ENCODE measurements at places on chromosomes 11 and 22.

GRCh38 chr11:22677153-22677903, 10.9 kb downstream of the GAS2 start:
- no peak for DNase-seq

GRCh38 chr11:3046641-3047040, 10.6 kb downstream of the CARS1 start:
- no peak for DNase-seq

DNA sequence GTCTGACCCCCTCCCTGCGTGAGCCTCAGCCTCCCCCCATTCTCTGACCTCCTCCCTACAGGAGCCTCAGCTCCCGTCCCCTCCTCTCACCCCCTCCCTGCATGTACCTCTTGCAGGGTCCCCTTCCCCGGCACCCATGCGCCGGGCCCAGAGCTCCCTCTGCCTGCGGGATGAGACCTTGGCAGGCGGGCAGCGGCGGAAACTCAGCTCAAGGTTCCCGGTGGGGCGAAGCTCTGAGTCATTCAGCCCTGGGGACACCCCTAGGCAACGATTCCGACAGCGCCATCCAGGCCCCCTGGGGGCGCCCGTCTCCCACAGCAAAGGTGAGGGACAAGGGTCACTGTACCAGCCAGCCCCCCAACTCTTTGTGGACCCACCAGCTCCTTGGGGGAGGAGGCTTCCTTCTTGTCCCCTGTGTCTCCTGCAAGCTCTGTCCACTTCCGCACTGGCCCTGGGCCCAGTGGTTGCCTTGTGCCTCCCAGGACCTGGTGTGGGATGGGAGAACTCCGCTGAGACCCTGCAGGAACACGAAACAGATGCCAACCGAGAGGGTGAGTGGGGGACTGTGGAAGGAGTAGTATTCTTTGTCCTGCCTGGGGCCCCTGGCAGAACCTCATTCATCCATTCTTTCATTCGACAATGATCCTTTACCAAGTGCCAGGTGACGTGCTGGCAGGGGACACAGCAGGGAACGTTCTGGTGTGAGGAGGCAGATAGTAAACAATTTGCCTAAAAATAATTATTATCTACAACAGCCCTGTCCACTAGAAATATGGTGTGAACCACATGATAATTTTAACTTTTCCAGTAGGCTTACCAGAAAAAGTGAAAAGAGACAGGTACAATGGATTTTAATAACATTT, 3.7 kb upstream of the RPS6KA4 start:
- no peak for DNase-seq

DNA sequence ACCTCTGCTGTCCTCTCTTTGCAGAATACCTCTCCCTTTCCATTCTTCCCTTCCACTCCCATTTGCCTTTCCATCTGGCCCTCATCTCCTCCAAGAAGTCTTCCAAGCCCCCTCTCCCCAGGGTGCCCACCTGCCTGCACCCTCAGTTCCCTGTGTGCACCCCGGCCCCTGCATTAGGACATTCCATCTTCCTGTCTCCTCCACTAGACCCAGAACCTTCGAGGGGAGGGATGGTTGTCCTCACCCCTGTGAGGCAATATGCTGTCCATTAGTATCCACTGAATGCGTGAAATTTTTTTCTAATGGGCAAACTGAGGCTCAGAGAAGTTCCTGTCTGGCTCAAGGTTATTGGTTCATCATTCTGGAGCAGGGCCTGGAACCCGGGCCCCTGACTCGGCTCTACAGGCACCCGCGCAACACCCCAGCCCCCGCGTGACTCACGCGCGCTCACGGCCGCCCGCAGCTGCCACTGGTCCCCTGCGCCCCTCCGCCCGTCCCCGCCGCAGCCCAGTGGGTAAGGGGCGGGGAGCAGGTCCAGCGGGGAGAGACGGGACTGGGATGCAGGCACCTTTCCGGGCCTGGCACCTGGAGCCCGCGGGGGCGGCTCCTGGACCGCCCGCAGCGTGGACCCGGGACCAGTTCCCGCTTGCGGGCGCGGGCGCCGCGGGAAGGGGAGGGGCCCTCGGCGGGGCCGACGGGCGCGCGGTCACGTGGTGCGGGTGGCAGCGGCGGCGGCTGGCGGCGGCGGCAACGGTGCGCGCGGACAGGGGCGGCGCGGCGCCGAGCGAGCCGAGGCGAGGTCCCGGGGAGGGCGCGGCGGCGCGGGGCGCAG, 7.0 kb downstream of the SEPTIN3 start:
- DNase-seq, result no peak

- no peak for DNase-seq
These were observed 32.6 kb upstream of the APLP2 start for GRCh38 chr11:130037058-130037457.

DNA sequence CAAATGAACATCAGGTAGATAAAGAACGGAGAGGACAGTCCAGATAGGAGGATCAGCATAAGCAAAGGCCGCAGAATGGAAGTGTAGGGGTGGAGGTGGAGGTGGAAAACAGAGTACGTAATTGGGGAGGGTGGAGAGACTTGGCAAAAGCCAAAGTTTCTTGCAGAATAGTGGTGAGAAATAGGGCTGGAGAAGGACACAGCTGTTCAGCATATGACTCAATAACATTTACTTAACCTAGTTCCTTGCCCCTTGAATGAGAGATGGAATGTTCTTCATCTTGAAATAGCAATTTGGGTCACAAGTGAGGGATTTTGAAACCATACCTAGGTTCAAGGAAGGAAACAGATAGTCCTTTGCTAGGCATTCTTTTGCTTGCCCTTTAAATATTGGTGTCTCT, 235.9 kb upstream of the ARHGAP20 start:
- no peak for DNase-seq

DNA sequence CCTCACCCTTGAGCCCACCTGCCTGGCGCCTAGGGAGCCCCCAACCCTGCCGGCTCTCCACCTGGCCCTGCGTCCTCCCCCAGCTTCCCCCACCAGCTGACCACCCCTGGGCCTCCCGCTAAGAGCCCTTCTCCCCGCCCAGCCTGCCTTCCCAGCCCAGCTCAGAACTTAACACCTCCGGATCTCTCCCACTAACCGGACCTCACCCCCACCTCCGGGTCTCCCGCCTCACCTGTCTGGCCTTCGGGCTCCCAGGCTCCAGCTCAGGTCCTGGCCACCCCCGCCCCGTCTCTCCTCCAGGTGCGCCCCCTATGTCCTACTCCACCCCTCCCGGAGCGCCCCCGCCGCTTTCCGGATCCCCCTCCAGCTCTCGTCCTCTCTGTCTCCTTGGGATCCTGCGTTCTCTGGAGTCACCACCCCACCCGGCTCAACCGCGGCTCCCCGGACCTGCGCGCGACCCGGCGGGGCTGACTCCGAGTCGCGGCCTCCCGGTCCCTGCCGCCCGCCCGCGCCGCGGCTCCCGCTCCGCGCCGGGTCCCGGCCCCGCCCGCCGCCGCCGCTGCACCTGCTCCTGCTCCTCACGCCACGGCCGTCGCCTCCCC, at the start of gene KCNJ11:
TSS of gene KCNJ11 (minus strand) at position 51 of the 602 bp plus-strand sequence. CDS start 568 bp downstream, outside the sequence.
- DNase-seq, result no peak
